Stimulated activated CD8-positive, alpha-beta memory T cell treated with anti-CD3 and anti-CD28 coated beads, Interleukin-4, amount 100 ng/mL, for 1 hour (primary cell): ENCODE measurements at places on chromosomes 6 and 20.

DNA sequence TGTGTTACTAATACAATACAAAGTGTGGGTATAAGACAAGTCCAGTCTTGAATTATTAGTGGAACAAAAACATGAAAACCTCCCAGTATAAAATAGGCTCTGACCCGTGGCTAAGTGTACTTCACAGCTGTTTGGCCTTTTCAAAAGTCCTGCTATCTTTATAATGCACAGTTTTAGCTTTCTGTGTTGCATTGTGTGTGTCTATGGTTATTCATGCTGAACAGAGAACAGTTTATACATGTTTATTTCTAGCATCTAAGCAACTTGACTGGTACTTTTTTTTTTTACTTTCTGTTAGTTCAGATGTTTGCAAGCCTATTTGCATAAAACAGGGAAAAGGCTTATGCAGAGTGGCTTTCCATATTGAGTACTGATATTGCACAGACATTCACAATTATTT is 119.2 kb upstream of the CCN2 start:
- no peak for DNase-seq

- DNase-seq: no peak
These were observed 24.1 kb upstream of the HS3ST5 start for GRCh38 chr6:114366899-114367298.

GRCh38 chr20:3032624-3033023 is 10.8 kb upstream of the GNRH2 start:
- no peak for DNase-seq

DNA sequence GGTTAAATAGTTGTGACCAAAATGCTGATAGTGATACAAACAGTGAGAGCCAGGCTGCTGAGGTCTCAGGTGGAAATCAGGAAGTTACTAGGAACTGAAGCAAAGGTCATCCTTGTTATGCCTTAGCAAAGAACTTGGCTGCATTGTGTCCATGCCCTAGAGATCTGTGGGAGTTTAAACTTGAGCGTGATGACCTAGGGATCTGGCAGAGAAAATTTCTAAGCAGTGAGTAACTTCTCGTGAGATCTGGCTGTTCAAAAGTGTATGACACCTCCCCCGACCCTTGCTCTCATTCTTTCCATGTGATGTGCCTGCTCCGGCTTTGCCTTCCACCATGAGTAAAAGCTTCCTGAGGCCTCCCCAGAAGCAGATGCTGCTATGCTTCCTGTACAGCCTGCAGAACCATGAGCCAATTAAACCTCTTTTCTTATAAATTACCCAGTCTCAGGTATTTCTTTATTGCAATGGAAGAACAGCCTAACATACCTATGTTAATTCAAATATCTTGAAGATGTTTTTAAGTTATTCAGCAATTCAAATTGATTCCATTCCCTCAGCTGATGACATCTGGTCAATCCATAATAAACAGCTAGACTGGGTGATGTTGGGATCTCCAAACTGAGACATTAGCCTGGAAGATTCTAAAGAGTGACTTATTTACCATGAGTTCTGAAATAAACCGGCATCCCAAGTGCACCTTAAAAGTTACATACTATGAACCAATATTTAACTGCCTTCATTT is 33.8 kb downstream of the KIF16B start:
- DNase-seq: no peak

GRCh38 chr6:68760485-68760884 is 125.4 kb downstream of the ADGRB3 start:
- no peak for DNase-seq

DNA sequence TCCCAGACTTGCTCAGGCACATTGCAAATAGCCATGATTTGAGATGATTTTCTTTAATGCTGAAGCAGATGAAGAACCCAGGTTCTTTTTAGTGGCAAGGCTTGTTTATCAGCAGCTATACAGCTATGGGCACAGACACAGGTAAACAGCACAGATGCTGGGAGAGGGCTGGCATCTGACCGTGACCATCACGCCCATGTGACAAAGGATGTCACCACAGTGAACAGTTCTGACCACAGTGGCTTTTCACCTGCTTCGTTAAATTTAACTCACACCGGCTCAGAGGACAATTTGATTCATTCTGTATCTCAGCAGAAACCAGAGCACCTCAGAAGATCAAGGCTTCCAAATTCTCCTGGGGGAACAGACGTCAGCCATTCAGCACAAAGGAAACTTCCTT is 142.6 kb downstream of the CDH26 start:
- DNase-seq: no peak

GRCh38 chr6:90890683-90891330 is 303.9 kb upstream of the MAP3K7 start:
- DNase-seq: no peak

- no peak for DNase-seq
These were observed 44.8 kb downstream of the RIPOR2 start for GRCh38 chr6:24891004-24891403.

- no peak for DNase-seq
These were observed 117.7 kb downstream of the RPS12 start for GRCh38 chr6:132931936-132932514.

DNA sequence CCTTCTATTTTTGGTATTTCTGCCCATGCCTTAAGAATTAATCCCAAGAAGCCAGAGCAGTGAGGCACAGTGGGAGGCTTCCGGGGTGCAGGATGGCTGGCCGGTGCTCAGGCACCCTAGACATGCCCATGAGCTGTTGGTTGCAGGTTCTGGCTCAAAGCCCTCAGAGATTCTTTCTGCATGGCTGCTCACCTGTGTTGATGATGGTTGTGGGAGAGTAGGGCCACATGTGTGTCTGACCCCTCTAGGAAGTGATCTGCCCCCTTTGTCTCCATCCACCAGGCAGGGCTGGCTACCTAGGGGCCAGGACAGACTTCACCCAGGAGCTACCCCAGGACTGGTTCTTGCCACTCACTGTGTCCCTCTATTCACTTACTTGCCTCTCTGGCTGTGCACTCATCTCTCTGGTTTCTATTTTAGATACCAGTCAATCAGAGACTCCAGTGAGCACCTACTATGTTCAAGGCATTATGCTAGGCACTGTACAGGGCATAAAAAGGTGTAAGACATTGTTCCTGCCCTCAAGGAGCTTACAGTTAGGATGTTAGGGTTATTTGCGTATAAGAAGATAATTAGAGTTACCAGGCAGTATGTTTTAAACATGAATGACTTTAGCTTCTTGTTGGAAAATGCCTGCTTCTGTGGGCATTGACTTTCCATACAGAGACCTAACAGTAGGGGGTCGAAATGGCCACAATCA is 16.8 kb downstream of the CD83 start:
- DNase-seq: no peak

DNA sequence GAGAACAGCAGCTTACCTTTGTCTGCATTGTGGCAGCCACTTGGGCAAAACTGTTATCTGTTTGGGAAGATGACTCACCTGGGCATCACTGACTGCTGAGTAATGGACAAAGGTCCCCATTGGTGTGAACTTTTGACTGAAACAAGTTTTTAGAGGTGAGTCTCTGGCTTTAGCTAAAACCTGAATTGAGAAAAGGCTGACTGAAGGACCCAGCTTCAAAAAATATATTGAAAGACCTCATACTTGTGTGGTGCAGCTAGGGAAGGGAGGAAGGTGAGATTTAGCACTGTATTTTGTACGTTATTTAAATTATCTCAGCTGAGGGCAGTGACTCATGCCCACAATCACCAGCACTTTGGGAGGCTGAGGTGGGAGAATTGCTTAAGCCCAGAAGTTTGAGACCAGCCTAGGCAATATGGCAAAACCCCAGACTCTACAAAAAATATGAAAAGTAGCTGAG is 4.5 kb upstream of the CITED2 start:
- no peak for DNase-seq

- DNase-seq: no peak
These were observed 42.5 kb upstream of the PNISR start for GRCh38 chr6:99467509-99468106.

GRCh38 chr6:7703148-7703680 is 22.7 kb upstream of the BMP6 start:
- no peak for DNase-seq

DNA sequence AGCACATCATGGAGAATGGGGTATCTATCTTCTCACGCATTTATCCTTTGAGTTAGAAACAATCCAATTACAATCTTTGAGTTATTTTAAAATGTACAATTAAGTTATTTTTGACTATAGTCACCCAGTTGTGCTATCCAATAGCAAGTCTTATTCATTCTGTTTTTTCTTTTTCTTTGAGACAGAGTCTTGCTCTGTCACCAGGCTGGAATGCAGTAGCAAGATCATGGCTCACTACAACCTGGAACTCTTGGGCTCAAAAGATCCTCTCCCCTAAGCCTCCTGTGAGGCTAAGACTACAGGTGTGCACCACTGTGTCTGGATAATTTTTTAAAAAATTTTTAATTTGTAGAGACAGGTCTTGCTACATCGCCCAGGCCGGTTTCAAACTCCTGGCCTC is 201.5 kb upstream of the ZNF217 start:
- DNase-seq: no peak

DNA sequence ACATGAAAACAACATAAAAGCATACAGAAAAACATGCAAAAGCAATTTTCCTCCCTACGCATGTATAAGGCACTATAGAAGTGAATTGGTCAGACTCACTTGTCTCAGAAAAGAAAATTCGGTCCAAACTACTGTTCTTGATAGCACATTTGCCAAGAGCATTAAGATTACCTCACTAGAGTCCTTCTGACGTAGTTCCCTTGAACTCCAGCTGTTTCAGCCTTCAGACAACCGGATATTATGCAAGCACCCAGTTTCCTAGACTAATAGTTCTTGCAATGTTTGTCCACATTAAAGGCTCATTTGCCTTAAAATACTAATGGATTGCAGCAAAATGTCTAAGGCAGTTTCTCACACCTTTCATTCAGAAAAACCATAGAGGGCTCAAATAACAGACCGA is 2.5 kb upstream of the CASS4 start:
- DNase-seq: no peak

DNA sequence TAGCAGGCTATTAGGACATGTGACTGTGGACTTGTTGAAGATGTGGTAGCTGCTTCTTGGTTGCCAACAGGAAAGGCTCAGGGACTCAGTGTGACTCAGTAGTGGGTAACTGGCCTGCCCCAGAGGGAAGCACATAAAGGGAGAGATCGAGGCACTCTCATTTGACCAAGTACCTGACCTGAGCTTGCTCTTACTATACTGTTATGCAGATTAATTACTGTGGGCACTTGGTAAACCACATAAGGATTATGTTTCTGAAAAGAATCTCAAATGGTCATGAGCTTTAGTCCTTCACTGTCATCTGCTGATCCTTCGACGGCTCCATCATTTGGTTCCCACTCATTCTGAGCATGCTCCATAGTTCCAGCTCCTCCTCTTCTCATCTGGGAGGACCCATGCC is 48.2 kb upstream of the RPL7L1 start:
- DNase-seq: no peak

- DNase-seq: no peak
These were observed 43.7 kb upstream of the CEP162 start for GRCh38 chr6:84271061-84271716.

- no peak for DNase-seq
These were observed at the start of gene ADGB for GRCh38 chr6:146598772-146599405. ADGB (plus strand) TSS chr6:146598972; CDS start chr6:146599041, 69 bp downstream.

DNA sequence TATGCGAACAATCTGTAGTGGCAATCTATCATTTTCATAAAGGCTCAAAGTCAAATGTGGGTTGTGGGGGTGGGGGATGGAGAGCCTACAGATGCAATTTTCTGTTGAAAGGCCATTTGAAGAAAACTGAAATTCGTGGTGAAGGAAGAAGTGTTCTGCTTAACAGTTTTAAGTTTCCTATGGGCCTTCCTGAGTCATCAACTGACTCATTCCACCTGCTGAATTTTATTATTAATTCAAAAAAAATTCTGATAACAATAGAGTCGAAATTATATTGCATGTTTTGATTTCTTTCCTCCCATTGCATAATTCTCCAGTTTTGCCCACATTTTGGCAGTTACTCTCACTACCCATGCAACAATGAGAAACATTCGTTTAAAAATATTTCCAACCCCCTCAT is 622.3 kb upstream of the ARID1B start:
- no peak for DNase-seq

GRCh38 chr6:155212106-155212505 is 51.7 kb upstream of the CLDN20 start:
- no peak for DNase-seq

GRCh38 chr20:62346398-62347150 is 20.5 kb downstream of the LAMA5 start:
- DNase-seq: no peak

DNA sequence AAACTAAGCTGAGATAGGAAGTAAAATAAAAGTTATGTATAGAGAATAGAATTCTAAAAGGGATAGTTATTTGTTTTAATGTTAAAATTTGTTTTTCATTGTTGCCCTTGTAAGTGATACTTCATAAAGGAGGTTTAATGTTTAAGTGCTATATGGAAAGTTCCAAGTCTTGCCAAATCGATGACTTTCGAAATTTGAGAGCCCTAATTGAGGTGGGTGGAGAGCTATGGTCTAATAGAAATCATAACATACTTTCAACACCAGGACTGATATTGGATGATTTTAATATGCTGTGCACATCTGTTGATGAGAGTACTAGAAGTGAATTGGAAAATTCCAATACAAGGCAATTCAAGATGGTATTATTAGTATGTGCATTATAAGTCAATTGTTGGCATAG is 64.6 kb downstream of the RNF144B start:
- DNase-seq: no peak

DNA sequence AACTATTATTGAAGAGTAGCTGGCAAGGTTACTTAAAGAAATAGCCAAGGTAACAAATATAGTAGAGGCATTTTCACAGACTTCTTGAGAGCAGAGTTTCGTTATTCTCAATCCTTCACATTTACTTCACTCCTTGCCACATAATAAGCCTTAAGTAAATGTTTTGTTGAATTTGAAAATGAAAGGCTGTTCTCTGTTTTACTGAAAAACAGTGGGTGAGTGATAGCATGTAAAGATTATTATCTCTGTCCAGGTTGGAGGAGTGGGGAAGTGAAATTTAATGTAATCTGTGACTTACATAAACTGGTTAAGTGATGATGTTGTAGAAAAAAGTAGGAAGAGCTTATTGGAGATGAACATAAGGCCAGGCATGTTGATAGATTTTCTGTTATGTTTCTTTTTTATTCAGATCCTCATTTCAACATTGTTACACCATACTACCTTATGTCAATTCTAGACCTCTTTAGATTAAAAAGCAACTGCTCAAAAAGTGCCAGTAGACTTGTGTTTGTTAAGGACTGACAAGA is 55.0 kb downstream of the QKI start:
- no peak for DNase-seq

- DNase-seq: no peak
These were observed 17.2 kb upstream of the TAGAP start for GRCh38 chr6:159061805-159062563.

GRCh38 chr6:26536571-26537159 is 1.5 kb upstream of the HMGN4 start:
- no peak for DNase-seq

DNA sequence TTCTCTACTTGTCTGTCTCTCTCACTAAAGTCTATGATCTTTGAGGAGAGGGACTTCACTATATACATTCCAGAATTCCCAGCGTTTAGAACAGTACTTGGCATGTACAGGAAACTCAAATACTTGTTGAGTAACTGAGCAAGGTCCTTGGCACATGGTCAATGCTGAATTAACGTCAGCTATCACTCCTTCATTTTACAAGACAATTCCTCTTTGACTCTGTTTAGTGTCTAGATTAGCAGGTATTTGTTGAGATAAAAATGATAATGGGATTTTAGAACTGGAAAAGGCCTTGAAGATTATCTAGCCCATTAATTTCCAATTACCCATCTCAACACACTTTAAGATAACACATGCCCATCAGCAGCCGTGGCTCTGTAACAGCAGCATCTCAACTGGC is 6.6 kb upstream of the GUCA1B start:
- DNase-seq: no peak

- no peak for DNase-seq
These were observed 5.2 kb downstream of the FOXO3 start for GRCh38 chr6:108565893-108566292.

GRCh38 chr20:50554694-50555579 is 44.8 kb downstream of the PTPN1 start:
- no peak for DNase-seq
